Amniotic epithelial cell (primary cell): ENCODE measurements at places on chromosomes 7 and 10.

DNA sequence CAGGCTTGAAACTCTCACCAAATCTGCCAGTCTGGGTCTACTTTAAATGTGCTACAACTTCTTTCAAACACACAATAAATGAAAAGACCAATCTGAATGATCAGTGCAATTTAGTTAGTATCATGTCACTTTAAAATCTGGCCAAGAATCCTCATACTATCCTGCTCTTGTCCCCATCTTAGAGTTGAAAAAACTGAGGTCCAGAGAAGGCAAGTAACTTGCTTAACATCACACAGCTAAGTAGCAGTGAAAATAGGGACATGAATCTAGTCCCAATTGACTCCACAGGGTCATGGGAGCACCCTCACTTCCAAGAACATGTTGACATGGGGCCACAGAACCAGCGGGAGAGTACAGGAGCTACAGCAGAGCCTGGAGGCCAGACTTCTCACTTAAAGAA is 3.1 kb upstream of the GDF10 start:
- DNase-seq, result no peak

DNA sequence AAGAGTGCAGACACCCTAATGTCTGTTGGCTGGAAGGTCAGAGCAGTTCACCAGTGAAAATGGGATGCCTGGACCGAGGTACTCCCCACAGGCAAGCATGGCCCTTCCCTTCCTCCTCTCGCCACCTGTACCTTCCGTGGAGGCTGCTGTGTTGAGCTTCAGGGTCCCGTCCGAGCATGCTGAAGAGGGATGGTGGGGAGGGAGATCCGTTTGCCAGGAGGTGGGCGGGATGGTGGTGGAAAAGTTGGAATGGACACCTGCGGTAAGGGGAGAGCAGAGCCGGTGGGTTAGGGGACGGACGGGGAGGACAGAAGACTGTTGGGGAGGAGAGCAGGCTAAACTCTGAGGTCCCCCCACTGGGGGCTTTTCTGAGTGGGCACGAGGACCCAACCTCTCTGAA is 15.9 kb upstream of the ZNF777 start:
- no peak for DNase-seq

DNA sequence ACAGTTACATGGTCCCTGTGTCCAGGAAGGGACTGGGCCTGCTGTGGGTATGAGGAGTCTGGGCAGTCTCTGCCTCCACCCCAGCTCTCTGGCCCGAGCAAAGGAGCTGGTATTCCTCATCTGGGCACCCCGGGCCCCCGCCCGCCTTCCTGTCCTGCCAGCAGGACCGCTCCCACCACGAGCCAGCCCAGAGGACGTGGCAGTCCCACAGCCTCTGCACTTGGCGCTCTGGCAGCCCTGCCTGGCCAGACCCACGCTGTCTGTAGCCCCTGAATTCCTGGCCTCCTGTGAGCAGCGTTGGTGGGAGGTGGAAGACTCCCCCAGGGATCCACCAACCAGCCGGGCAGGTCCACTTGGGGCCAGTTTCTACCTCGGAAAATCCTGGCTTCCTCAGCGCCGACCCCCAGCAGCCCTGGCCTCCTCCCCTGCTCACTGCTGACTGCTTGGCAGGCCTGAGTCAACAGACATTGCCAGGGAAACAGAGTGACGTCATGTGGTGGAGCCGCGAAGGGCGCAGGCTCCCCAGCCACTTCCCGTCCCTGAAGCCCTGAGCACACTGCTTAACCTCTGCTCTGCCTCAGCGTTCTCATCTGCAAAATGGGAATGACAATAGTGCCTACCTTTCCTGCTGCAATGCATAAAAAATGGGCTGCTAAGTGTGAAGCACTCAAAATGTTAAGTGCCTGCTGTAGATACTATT is 21.6 kb upstream of the LIMK1 start:
- DNase-seq, result peak; percentile 95

GRCh38 chr10:126583552-126584200 is 86.8 kb downstream of the C10orf90 start:
- no peak for DNase-seq

GRCh38 chr7:24595671-24596418 is 22.6 kb downstream of the PALS2 start:
- no peak for DNase-seq

DNA sequence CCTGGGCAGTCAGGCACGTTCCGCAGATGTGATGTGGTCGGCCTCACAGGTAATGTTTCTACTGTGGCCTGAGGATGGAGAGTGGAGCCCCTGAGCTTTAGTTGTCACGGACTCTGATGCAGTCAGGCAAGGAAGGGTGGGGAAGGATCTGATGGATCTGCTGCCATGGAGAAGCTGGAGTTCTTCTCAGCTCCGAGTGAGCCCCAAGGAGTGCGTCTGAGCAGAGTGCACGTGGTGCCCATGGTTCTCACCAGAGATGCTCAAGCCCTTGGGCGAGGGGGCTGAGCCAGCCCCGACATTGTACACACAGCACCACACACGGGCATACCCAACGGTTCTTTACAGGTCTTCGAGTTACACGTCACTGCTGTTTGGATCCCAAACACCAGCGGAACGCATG is 192.5 kb downstream of the EBF3 start:
- no peak for DNase-seq

DNA sequence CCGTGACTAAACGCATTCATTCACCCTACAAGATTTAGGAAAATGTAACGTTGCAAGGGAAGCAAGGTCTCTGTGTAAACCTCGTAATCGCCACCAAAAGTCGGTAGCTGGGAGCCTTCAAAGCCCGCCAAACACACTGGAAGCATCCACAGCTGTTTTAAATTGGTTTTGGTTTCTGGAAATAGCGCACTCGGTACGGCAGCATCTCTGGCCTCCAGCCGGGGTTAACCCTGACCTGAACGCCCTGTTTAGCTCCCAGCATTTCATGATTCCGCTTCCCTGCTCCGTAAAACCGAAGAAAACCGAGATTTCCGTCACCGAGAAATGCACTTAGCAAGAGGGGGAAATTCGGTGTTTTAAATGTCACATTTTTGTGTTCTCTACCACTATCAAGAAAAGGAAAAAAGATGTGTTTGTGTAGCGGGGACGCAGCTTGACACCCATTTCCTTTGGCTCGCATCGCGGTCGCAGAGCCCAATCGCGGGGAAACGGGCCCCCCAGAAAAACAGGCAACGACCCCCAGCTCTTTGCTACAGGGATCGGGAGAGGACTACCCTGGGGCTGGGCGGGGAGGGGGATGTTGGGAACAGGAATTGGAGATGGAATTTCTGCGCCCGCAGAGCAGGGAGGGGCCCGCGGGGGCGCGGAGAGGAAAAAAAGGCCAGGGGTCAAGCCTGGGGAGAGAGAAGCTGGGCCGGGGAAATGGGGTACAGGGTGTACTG is 646 bp downstream of the SGCE start:
- peak; percentile 58 for DNase-seq

GRCh38 chr7:37832194-37832593 is 16.2 kb upstream of the NME8 start:
- DNase-seq, result peak; percentile 30
